COR-L47 (cell line): ENCODE measurements at places on chromosomes 1 and 21.

- no peak for DNase-seq
Observed at GRCh38 chr1:28290851-28291250, 31.5 kb downstream of the SESN2 start.

DNA sequence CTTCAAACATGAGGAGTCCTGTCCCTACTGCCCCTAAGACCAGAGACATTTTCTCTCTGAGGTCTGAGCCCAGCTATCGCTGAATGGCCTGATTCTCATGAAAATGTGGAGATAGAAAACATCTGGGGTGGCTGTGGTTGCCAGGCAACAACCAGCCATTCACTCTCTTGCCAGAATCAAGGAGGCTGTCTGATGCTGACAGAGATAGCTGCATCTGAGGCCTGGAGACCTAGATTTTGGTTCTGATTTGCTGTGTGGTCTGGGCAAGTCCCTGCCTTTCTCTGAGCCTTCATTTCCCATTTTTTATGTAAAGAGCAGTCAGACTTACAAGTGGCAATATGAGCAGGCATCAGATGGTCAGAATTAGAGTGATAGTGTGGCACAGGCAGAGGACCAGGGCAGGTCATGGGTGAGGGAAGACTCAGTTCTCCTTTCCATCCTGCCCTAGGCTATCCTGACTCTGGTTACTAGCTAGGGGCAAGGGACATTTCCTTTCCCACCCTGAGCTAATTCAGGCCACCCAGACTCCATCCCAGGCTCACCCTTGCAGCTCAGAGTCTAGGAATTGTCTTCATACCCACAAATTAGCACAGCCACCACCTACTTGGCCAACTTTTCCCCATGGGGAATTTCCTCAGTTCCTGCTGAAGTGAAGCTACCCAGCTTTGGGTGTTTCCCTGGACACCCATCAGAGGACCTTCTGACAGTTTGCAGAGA is 20.0 kb upstream of the RNF19B start:
- no peak for DNase-seq

DNA sequence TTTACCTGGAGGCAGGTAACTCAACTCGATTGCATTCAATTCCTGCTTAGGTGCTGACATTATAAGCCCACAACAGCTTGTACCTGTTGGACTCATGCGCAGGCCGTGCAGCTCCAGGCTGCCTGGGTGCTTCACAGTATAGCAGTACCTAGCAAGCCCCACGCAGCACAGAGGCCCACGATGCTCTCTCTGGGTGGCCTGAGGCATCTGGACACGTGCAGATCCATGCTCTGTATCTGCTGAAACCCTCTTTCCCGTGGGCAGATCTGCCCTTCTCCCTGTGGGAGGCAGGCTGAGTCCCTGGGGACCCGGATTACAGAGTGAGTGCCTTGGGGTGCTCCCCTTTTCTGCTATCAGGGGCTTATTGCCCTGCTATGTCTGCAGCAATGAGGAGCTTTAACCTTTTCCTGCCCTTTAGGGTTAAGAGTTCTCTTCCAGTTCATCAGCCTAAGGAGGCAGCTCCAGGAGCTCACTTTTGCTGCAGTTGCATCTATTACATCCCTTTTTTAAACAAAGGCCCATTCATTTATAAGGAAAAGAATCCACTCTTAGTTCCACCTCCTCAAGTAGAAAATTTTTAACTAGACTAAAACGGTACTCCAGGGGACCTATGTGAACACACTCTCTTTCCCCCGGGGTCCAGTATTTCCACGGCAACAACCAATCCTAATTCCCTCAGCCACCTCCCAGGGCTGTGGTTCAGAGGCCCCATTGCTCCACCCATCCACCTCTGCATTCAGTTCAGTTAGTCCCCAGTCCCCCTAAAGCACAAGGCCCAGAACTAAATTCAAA is 19.3 kb downstream of the ITPKB start:
- no peak for DNase-seq

GRCh38 chr1:154982341-154982740 is 803 bp upstream of the FLAD1 start:
- no peak for DNase-seq

GRCh38 chr1:173988068-173988467 is 34.1 kb downstream of the RC3H1 start:
- no peak for DNase-seq
